Activated naive CD4-positive, alpha-beta T cell (primary cell): ENCODE measurements at places on chromosomes 3 and 15.

DNA sequence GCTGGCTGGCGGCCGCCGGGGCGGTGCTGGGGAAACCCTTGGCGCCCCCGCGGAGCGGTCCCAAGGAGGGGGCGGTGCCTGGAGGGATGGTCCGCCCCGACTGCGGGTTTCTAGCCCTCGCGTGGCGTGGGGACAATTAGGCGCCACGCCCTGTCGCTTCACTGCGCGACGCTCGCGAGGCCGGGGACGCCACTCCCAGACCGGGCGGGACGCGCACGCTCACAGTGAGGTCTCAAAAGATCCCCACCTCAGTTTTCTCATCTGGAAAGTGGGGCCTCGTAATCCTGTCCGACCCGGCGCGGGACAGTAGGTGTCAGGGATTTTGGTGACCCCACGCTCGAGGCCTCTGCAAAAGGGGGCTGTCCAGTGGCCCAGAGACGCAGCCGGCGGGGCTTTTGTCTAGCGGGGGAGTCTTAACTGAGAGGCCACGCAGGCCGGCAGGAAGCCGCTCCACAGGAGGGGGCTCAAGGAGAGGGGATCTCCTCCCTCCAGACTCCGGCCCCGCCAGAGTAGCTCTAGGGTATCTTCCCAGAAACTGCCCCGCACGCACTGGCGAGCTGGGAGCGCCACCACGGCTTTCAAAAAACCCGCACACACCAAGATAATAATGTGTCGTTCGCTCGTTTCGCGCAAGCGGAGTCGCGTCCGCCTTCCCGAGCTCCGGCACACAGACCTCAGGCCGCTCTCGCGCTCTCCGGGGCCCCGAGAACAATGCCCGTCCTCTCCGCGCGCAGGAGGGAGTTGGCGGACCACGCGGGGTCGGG, 710 bp upstream of the CLK3 start:
- DNase-seq, result peak; percentile 55

DNA sequence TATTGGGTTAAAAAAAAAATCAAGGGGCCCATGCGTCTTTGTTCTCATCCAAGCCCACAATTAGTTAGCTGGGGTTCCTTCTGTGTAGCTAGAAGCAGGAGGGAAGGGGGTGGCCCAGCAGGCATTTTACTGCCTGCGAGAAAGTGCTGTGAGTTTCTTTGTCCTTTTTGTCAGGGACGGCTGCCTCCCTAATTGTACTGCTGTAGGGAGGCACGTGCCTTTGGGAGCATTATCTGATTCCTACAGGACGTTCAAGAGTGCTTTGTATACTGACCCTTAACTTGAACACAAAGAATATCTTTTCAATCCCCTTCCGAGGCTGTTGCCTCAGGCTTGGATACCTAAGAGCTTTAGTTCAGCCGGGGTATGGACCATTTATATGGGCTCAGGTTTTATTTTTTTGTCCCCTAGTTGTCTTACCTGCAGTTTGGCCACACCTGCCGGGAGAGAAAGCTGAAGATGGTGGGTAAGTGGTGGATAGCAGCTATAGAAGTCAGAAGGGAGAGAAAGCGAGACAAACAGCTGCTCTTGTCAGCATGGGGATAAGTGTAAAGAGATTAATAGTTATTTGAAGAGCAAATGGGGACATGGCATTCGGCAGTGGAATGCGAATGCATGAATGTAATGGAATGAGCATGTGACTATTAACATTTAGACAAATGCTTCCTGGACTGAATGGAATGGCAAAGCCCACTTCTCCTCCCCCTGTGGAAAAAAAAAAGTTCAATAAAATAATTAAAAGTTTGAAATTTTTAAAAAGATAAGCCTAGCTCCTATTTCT, 175.2 kb downstream of the TP63 start:
- DNase-seq, result no peak

DNA sequence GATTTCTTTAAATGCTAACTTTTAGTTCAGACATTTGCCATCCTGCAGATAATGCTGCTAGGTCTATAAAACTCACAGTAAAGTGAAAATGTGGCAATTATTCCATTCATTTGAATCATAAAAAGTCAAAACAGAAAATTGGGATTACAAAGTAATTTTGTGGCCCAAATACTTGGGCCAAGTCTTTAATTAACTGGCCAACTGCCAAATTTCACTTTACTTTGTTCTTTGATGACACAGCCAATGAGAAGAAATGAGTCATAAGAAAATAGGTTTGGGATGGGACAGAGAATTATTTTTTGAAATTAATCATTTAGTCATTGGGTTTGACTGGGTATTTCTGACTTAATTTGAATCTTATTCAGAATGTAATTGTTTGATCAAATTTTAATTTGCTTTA, 89.8 kb upstream of the SLC2A2 start:
- no peak for DNase-seq

DNA sequence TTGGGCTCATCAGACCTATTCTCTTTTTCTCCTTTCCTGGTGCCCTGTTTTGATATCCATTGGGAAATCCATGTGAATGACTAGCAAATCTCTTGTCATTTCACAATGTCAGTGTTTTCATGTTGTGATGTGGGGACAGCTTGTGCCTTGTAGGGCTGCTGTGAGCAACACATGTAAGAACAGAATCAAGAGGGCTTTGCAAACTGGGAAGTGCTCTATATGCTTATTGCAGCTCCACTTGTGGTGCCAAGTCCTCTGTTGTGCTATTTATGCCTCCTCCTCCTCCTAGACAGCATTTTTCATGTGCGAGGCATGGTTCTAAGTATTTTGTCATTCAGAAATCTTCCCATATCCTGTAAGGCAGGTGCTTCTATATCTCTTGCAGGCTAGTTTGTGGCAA, 56.4 kb downstream of the ZNF621 start:
- DNase-seq, result no peak

DNA sequence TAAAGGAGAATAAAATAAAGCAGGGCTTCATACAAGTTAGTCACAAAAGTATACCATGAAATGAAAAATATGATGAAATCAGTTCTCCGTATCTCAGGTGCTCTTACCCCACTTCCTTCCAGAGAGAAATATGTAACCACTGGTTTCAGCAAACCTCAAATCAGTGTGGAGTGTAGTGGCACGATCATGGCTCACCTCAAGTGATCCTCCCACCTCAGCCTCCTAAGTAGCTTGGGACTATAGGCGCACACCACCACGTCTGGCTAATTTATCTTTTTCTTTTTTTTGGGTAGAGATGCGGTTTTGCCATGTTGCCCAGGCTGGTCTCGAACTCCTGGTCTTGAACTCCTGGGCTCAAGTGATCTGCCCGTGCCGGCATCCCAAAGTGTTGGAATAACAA, 24.2 kb downstream of the DENND4A start:
- DNase-seq, result no peak

GRCh38 chr3:42961633-42962032, 17.5 kb upstream of the GASK1A start:
- no peak for DNase-seq
